Activated CD8-positive, alpha-beta memory T cell treated with anti-CD3 and anti-CD28 coated beads for 1 hour (primary cell): ENCODE measurements at places on chromosomes 7 and 10.

- DNase-seq: no peak
Observed at GRCh38 chr10:52577047-52577446, 195.5 kb downstream of the MBL2 start.

DNA sequence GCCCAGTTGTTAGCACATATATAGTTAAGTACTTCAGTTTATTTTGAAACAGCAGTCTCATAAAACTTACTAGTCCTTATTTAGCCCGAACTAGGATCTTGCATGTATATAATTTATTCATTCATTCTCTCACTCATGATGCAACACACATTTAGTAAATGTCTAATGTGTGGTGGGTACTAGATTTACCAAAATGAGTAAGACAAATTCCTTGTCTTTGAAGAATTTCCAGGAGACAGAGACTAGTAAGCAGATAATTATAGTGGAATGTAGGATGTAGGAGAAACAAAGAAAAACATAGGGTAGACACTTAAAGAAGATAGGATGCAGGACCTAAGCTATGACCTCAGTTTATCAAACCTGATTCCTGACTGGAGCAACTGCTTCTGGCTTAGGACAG, 120.2 kb upstream of the AMPH start:
- no peak for DNase-seq

- DNase-seq: no peak
Observed at GRCh38 chr7:70237831-70238575, 639.7 kb downstream of the AUTS2 start.

- no peak for DNase-seq
Observed at GRCh38 chr10:72306215-72306760, 32.6 kb downstream of the DDIT4 start.

DNA sequence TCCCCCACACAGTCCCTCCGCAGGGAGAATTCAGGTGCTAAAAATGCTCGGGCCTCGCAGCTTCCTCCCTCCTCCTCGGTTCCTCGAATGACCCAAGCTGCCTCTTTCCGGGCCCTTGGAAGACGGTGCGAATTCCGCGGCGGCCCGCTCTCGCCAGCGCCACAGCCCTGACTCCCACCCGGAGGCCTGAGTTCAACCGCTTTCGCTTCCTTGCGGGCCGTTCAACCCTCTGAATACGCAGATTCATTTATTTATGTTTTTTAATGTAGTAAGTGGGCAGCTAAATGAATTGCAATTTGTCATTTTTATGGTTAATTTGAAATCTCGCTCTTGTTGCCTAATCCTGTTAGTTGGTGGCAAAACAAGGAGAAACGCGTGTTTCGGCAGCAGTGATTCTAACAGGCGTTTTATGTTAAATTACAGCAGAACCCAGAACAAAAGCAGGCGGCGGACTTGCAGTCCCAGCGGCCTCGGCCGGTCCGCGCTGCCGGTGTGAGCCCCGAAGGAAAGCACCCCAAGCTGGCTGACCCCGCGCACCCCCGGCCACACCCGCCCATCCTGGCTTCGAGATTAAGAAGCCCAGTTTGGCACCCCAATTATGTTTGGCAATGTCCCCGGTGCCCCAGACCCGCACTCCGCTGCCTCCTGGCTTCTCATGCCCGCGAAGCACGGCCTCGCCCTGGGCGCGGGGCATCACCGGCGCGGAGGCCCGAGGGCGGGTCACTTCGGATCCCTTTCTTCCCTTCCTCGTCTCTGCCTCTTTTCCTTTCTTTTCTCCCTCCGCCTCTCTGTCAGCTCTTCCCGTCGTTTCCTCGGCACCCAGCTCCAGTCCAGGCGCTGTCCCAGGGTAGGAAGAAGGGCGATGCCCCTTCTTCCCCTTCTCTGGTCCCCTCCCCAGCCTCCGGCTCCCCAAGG, 75.9 kb downstream of the INSIG1 start:
- no peak for DNase-seq

- no peak for DNase-seq
Observed at GRCh38 chr10:118910702-118911101, 118.8 kb upstream of the NANOS1 start.

DNA sequence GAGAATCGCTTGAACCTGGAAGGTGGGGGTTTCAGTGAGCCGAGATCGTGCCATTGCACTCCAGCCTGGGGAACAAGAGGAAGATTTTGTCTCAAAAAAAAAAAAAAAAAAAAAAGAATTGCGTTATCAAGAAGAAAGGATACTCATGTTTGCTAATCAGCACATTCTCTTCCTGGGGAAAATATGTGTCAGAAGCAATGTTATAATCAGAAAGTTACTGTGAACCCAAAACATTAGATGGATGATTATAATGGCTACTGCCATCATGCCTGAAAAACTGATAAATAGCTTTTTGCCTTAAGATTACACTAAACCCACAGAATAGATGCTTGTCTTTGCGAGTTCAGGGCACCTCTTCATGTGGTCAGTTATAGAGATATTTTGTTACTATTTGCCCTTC, 24.3 kb upstream of the GNAI1 start:
- DNase-seq: no peak

GRCh38 chr10:24720096-24720495, 3.6 kb downstream of the ARHGAP21 start:
- no peak for DNase-seq

GRCh38 chr10:15469111-15469510, 98.0 kb upstream of the FAM171A1 start:
- no peak for DNase-seq

- no peak for DNase-seq
Observed at GRCh38 chr10:98391065-98391464, 23.9 kb downstream of the PYROXD2 start.

- no peak for DNase-seq
Observed at GRCh38 chr10:650441-650851, 39.0 kb downstream of the DIP2C start.

DNA sequence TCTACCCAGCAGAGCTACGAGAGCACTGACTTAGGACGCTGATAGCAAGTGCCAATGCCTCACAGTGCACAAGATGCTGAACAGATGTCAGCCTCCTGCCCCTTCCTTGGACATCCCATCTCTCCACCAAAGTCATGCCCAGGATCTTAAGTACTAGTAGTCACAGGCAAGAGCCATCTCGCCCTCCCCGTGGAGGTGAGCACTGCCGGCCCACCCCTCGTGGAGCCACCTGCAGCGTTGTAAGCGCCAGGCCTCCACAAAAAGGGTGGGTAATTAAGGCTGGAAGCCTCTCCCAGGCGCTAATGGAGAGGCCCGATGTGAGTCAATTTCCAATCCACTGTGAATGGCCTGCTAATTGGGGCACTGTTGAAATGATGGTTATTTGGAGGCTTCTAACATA, 156.2 kb downstream of the GRID1 start:
- DNase-seq: no peak

GRCh38 chr10:104325436-104326435, 12.5 kb downstream of the ITPRIP start:
- DNase-seq: no peak

DNA sequence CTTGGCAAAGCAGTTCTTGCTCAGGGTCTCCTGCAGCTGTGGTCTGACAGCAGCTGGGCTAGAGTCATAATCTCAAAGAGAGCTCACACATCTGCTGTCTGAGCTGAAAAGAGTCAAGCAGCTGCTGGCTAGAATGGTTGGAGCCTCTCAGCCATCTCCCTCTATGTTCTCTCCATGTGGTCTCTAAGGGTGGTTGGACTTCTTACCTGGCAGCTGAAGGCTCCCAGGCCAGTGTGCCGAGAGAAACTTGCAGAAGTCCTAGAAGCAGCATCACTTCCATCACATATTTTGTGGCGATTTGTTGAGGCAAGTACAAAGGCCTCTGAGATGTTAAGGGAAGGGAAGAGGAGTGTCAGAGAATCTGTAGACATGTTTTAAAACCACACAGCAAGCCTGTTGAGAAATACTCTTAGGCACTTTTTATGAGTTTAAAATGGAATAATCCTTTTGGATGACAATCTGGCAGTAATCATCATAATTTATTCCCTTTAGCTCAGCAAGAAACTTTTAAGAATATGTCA, 93.2 kb downstream of the REEP3 start:
- DNase-seq: no peak

- no peak for DNase-seq
Observed at GRCh38 chr7:47482013-47482875, 99.7 kb downstream of the TNS3 start.

- no peak for DNase-seq
Observed at GRCh38 chr7:25893436-25893835, 258.6 kb upstream of the NFE2L3 start.

- DNase-seq: no peak
Observed at GRCh38 chr10:54131833-54132232, 669.2 kb downstream of the PCDH15 start.

GRCh38 chr10:18021725-18022480, 70.2 kb downstream of the SLC39A12 start:
- DNase-seq: no peak

DNA sequence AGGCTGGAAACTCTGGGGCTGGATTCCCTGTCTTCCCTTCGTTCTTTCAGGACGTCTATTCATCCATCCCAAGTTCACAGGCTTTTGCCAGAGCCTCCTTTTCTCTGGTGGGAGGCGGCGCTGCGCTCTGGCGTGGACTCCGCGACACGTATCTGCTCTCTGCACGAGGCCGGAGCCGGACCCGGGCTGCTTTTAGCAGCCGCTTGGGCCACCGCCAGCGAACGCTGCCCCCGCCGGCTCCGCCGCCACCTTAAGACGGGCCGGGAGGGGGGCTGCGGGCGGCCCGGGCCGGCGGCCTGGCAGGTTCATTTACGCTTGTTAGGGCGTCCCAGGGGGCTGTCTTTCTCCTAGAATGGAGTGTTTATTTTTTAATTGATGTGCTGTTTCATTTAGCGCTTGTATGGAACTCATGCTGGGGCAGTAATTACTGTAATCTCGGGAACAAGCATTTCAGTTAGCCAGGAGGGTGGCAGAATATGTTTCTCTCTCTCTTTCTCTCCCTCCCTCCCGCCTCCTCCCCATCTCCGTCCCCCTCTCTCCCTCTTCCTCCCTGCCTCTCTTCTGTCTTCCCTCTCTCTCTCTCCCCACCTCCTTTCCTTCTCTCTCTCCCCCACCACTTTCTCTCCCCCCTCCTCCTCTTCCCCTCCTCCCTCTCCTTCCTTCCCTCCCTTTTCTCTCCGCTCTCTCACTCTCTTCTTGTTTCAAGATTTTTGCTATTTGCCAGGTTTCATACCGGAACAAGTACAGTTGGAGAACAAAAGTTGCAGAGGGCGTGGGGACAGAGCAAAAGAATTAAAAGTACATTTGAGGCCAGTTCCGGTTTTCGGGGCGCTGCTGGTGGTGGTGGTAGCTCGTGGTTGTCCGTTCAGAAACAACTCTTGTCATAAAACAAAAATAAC, 1.3 kb upstream of the FZD8 start:
- no peak for DNase-seq

DNA sequence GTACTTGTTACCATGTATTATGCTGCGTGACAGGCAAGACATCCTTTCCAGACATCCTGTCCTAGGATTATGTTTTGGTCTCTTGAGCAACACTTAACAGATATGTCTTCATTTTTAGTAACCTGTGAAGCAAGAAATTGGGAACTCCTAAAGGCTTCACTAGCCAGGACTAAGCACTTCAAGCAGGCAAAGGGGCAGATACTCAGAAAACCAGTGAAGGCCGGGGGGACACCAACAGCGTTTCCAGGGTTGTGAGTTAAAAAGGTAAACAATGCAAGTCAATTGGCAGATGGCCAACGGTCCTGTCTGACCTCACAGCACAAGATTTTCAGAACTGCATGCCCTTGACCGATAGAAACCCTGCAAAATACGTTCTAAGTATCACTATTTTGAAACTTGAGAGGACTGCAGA, 77.6 kb upstream of the SFMBT2 start:
- DNase-seq: no peak

DNA sequence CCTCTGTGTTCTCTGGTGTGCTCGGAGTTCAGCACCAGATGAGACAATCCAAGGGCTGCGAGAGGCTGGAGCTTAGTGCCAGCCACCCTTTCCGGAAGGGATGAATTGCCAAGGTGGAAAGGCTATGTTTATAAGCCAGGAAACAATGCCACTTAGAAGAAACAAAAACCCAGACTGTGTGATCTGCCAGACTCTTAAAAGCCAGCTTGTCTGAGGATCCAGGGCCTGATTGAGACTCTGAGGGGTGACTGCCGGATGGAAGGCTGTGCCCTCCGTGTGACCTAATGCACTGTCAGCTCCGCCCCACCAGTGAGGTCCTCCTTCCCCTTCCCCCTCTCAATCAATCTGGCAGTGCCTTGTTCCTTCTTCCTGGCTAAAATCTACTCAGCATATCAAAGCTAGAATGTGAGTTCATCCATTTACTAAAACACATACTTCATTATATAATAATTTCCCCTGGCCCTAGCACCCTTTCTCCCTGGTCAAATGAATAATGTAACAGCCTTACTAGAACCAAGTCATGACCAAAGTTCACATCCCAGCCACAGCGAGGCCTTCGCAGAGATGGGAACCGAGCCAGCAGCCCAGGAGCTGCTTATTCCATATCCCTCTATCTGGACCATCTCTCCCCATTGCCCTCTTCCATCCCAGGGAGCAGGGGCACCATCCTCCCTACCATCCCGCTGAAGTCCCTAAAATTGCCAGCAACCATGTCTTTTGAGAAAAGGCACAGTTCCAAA, 25.5 kb downstream of the FAM107B start:
- no peak for DNase-seq

- DNase-seq: no peak
Observed at GRCh38 chr7:48441848-48442492, 270.7 kb downstream of the ABCA13 start.

GRCh38 chr7:55555160-55555559, 17.1 kb downstream of the VOPP1 start:
- no peak for DNase-seq
